ENCODE measurements at places on chromosomes 1 and 21.

DNA sequence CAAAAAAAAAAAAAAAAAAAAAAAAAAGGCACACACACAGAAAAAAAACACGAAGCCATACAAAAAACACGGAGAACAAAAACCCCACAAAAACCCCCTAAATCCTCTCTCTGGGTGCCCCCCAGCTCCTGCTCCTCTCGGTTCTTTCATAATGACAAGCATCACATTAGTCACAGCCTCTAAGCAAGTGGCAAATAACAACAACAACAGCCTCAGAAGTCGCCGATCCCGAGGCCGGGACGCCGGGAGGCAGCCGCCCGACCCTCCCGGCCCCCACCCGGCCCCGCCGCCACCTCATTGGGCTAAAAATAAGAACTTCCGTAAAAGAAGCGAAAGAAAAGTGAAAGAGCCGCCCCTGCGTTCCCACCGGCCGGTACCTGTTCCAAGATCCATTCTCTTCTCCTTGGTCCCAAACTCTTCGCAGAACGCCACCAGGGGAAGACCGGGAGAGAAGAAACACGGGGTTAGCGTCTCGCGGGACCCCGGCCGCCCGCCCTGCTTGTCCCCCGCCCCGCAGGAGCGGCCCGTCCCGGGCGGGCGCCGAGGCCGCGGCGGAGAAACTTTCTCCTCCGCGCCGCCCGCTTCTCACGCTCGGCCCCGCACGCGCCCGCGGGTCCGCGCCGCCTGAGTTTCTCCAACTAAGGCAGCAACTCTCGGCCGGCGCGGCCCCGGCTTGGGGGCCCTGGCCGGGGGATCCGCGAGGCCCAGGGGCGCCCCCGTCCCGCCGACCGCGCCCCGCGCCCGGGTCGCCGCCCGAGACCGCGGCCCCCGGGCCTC, 102.8 kb downstream of the CASZ1 start:
- peak; percentile 33 for DNase-seq

DNA sequence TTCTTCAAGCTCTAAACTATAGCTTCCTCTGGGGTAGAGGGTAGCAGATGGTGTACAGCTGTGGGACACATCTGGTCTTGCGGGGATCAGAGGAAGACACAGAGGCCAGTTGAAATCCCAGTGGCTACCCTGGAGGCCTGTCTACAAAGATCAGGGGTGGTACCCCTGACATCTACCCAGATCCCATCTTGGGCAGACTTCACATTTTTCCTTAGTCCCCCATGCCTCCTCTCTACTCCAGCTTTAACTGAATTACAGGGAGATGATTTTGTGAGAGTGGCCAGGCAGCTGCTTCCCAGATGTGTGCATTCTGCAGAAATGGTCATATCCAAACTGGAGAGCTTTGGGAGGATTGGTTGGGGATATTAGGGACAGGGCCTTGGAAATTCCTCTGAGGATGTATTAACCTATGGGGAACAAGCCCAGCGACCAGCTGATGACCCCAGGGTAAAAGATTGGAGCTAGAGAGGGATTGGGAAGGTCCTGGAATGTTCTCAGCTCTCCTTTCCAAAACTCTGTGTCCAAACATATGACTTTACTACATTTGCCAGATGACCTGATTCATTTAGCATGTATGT, 9.6 kb upstream of the CD34 start:
- DNase-seq: no peak

DNA sequence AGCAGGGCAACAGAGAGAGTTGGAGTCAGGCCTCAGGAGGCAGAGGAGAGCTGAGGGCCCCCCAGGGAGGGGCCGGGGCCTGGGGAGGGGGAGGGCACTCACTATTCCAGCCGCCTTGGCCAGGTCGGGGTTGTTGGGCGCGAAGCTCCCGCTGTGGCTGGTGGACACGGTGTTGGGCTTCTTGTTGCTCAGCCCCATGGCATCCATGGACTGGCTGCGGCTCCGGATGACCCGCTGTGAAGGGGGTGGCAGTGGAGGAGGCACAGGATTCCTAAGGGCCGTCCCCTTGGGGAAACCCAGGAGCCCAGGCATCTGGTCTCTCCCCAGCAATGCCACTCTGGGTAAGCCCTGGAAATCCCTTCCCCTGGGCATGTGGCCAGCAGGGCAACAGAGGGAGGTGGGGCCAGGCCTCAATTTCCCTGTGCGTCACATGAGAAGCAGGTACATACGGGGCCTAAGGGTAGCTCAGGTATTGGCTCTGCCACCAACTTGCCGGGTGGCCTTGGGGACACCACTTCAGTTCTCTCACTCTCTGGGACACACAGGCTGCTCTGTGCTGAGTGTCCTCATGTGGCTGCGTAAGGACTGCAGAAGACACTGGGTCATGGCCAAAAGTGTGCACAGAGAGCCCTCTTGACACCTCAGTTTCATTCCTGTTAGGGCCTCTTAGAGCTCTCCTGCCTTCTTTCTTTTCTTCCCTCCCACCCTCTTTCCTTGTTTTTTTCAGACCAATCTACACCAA, 63.0 kb downstream of the RAP1GAP start:
- no peak for DNase-seq

- no peak for DNase-seq
Observed at GRCh38 chr1:22338071-22338765, 113.4 kb upstream of the ZBTB40 start.

GRCh38 chr1:226776066-226776465, 37.0 kb upstream of the ITPKB start:
- DNase-seq: no peak
